SK-N-SH (cell line): ENCODE measurements at places on chromosomes 7 and 10. TPM values are rescaled to one million over a fixed set of nuclear protein-coding genes. Genes with fewer than 3 reads are reported as not detected.
A peak's percentile ranks its signal among the peaks of the same experiment; 100 is the strongest.

- DNase-seq = no peak
Measured at GRCh38 chr10:84685047-84685660, 356.8 kb downstream of the CCSER2 start.

GRCh38 chr10:112390125-112390703 lies 16.3 kb downstream of the ACSL5 start:
- no peak for DNase-seq

DNA sequence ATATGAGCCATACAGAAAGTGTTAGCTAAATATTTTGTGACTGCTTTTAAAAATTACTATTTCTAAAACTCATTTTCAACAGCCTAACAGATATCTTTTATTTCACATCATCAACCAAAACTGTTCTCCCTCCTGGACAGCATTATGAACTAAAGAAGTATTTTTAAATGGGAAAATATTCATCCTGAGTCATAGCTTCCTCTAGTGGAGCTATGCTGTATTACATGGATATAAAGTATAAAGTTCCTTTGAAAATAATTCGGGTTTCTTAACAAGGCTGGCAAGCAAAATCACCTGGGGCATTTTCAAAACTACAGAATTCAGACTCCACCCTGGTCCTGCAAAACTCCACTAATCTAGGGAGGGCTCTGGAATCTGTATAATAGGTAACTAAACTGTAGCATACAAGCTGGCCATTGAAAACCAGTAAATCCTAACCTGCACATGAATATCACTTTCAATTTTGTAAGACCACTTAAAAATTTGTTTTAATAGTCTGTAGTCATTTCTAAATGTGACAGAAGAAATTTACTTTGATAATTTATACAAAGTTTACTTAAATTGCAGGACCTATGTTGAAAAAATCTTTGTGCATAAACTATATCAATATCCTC lies 53.5 kb downstream of the SCIN start:
- DNase-seq = peak; percentile 29

KEL gene
- 0.05 and 0.18 TPM in 2 replicates for polyA plus RNA-seq
